ENCODE measurements at places on chromosomes 4 and X.

GRCh38 chr4:42454755-42455420 lies 57.6 kb downstream of the SHISA3 start:
- DNase-seq = peak; percentile 35

GRCh38 chr4:55561889-55562288 lies 15.2 kb upstream of the CLOCK start:
- no peak for DNase-seq

GRCh38 chr4:120065974-120066516 lies 603 bp downstream of the MAD2L1 start:
- DNase-seq = peak; percentile 34

GRCh38 chrX:24694825-24695224 lies 1.1 kb downstream of the POLA1 start:
- no peak for DNase-seq
